ENCODE measurements at places on chromosomes 5 and 9.
A peak's percentile ranks its signal among the peaks of the same experiment; 100 is the strongest.

DNA sequence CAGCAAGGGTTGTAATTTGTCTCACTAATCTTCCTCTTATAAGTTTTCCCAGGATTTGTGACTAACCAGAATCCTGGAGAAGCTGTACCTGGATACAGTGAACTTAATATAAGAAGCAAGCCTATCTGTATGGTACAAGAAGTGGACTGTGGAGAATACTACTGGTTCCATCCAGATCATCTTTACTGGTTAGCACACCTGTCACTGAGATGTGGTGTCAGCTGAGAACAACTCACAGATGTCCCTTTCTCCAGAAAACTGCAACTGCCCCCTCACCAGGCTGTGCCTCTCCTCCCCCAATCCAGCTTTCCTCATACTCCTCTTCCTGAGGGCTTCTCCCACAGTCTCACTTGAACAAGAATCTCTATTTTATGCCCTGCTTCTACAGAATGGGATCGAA is 4.9 kb downstream of the FBXO10 start:
- no peak for DNase-seq

DNA sequence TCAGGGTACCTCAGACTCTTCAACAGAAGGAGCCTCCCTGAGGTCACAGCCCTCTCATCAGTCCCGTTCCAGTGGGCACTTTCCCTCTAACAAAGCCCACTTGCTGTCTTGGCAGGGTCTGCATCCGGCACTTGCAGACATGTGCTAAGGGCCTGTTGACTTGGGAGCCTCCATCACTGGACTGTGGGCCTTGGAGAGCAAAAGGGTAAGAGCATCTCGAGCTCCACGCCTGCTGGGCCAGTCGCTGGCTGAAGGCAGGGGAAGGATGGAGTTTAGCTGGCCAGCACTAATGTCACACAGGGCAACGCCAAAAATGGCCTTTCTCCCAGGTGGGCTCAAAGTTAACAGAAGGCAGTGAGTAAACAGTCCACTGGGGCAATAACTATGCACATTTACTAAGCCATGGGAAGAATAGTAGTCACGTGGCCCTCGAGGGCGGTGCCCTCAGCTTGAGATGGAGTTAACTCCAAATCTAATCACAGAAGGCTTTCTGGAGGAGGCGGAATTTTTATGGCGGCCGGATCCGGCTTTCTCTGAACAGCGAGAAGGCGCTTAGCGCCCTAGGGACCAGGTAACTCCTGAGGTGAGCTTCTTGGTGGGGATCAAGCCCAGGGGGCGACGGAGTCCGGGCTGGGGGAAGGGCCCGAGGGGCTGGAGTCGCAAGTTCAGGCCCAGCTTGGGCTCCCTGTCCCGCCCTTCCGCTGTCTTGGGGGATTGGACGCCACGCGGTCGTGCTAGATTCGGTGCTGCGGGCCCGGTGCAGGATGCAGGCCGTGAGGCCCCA is 2.0 kb upstream of the NSD1 start:
- no peak for DNase-seq

DNA sequence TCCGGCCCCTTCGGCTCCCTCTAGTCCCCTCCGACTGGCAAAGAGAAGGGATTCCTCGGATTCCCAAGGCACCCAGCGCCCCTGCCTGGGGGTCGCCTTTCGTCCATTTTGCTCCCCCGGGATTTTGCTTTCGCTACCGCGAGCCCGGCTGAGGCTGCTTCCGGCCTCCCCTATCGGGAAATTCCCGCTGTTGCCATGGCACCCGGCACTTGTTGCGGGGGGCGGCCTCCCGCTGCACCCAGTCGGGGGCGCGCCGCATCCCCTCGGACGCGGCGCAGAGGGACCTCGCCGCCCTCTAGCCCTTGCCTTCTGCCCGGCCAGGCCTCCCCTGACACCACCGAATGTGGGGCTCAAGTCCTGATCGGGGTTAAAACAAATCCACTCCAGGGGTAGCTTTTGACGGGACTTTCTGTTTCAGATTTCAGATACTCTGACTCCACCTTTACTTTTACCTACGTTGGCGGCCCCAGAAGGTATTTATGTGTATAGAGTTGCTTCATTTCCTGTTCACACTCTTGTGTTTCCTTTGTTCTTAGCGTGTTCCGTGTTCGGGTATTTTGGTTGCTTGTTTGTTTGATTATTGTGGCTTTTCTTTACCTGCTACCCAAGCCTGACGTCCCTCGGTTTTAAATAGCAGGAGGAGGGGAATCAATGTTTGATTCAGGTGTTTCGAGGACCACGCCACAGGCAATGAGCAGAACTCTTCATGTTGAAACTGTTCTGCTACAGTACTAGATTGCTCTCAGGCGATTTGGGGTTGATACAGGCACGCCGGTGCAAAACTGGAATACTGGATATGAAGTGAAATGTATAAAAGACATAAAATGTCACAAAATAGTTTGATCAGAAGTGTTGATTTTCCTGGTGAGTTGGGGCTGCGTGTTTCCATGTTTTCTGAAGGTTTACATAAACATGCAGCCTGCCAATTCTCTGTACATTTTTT is 1.5 kb downstream of the PARP8 start:
- peak; percentile 10 for DNase-seq

- no peak for DNase-seq
Observed at GRCh38 chr5:38257308-38258041, 884 bp upstream of the EGFLAM start.

GRCh38 chr5:96336351-96336985 is 96.6 kb downstream of the PCSK1 start:
- DNase-seq, result peak; percentile 69

- no peak for DNase-seq
Observed at GRCh38 chr9:89432986-89433530, 64.9 kb downstream of the SEMA4D start.

GRCh38 chr9:77421506-77422265 is 226.4 kb downstream of the GNA14 start:
- no peak for DNase-seq

- no peak for DNase-seq
Observed at GRCh38 chr9:90948156-90948555, 146.5 kb downstream of the SYK start.

GRCh38 chr5:164470312-164470711 is 964.9 kb downstream of the MAT2B start:
- no peak for DNase-seq

DNA sequence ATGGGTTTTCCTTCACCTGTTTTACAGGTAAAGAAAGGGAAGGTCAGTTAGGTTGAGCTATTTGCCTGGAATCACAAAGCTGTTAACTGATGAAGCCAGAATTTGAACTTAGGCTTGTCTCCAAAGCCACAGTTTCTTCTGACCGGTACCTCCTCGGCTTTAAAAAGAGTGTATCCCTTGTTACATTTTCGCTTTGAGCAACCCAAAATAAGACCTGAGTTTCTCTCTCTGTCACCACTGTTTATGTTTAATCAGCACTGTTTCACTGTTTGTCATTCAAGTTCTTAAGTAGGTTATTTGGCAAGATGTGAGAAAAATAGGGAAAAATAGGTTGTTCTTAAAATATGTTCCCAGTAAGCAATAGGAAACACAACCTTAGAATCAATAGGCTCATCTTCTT is 84.6 kb downstream of the VCAN start:
- DNase-seq, result no peak

GRCh38 chr9:99966716-99967115 is 60.3 kb downstream of the STX17 start:
- no peak for DNase-seq

DNA sequence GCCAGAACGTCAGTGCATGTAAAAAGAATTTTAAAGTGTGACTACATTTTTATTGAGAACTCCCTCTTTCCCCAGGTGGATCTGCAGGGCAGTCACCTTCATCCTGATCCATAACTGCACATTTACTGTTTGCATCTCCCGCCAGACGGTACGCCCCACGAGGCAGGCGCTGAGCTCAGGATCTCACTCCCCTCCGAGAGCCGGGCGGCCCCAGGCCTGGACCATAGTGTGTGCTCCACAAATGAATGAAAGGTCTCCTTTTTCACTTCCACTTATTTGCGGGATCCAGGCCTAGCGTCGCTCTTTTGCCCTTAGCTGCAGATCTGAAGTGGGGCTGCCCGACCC is 378 bp downstream of the DROSHA start:
- peak; percentile 5 for DNase-seq

DNA sequence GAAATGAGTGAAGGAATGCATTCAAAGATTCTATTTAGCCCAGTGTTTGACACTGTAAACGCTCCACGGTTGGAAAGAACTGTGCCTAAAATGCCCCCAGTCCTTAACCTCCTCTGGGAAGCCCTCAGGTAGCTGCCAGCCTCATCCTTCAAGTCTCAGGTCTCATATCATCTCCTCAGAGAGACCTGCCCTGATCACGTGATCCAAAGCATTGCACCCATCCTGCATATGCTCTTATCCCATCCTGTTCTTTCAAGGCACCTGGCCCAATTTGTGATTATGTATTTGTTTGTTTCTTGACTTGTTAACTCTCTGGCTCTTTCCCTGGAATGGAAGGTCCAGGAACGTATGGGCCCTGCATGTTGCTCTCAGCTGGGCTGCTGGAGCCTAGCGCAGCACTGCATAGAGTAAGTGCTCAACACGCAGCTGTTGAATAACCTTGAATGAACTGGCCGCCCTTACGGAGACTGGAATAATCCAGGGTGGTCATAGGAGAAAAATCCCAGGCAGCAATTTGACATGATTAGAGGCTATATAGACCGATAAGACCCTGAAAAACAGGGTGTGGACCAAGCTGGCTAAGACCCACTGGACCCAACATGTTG is 8.7 kb downstream of the C1QTNF2 start:
- DNase-seq, result no peak

- no peak for DNase-seq
Observed at GRCh38 chr5:8907168-8907868, 638.6 kb downstream of the SEMA5A start.

DNA sequence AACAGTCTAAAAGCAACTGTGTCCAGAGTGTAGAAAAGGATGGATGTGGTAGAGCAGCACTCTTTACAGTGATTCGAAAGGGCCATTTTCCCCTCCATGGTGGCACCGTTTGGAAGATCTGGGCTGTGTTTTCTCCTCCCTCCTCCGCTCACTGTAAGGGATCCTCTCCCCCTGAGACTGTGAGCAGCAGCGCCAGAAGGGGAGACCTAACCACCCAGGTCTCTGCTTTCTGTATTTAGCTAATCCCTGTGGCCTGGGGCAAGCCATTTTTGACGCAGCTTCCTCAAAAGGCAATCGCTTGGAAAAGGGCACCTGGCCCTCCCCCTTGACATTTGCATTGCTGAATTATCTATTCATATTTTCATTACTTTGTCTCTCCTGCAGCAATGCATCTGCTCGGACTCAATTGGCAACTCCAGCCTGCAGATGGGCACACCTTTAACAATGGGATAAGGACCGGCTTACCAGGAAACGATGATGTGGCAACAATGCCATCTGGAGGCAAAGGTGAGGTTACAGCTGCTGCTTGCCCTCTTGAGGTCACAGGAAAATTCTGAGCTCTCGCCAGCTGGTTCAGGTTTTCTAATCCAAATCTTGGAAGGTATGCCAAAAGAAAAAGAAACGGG is 244.3 kb upstream of the WWC1 start:
- DNase-seq, result no peak

GRCh38 chr5:157511651-157512644 is 51.9 kb downstream of the NIPAL4 start:
- peak; percentile 59 for DNase-seq

DNA sequence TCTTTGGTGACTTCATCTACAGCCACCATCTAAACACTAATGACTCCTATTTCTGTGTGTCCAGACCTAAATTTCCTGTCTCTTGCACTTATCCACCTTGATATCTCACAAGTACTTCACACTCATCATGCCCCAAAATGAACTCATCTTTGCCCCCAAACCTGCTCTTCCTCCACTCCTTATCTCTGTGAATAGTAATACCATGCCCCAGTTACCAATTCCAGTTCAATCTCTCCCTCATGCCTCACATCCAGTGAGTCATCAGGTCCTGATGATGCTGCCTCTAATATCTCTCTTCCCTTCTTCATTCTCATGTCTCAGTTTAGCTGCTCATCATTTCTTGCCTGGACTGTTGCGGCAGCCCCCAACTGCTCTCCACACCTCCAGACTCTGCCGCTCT is 14.9 kb upstream of the DNAJB5 start:
- DNase-seq, result no peak

DNA sequence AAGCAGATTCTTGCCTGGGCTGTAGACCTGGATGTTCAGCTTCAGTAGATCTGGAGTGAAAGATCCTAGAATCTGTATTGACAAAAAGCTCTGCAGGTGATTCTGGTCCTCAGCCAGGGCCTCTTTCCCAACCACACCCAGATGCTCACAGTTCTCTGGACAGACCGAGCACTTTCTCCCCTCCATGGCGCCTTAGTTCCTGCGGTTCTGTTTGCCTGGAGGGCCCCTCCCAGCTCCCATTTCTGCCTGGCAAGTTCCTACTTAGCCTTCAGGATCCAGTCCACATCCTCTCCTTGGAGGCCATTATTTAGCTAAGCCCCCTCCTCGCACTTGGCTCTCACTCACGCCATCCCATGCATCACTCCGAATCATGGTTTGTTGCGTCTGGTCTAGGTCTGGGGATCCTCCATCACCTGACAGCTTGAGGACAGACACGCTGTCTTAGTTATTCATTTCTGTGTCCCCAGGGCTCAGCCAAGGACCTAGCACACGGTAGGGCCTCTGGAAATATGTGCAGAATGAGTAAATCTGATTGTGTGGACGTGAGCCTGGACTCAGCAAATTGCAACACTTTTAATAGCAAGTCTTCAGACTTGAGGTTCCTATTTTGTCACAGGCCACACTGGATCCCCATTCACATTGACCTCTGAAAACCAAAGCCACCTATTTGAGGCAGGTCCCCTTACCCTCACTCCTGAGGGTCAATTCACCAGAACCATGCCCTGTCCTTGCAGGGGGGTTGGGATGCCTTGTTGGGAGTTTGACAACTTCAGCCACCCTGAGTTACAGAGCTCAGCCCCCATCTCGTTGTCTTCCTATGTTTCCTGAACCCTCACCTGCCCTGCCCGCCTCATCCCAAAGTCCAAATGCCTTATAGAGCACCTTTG is 50.7 kb downstream of the COL15A1 start:
- no peak for DNase-seq

- no peak for DNase-seq
Observed at GRCh38 chr5:129372025-129372424, 88.1 kb upstream of the ADAMTS19 start.

DNA sequence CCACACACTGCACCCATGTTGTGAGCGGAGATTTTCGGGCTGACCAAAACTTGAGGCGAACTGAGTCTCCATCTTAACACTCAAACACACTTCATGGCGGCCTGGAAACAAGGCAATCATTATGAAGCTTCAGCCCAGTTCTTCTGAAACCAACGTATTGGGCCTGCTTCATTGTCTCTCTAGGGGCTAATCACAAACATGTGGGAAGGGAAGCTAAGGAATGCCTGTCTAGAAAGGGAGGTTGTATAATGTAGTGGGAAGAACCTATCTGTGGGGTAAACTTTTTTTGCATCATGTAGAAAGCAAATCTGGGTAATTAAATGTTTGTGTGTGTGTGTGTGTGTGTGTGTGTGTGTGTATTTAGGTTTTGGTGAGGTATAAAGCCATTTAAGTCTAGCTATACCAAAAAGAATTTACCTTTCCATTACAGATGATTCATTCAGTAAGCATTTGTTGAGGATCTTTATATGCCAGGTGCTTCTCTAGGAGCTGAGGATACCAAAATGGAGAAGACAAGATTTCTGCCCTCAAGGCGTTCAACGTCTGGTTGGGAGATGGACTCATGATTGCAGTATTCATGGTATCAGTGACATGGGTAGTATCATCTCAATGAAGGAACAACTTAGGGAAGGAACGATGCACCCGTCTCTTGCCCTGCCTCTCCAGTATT is 29.4 kb downstream of the SLC1A3 start:
- DNase-seq, result no peak

GRCh38 chr9:122382901-122383850 is 12.4 kb downstream of the PTGS1 start:
- DNase-seq, result peak; percentile 19

- no peak for DNase-seq
Observed at GRCh38 chr5:137575847-137576246, 76.7 kb upstream of the SPOCK1 start.

Measured in skin of body (tissue), 3 donors.